ENCODE measurements at places on chromosomes 4 and X.
A peak's percentile ranks its signal among the peaks of the same experiment; 100 is the strongest.

GRCh38 chr4:14562901-14563300, 439.4 kb upstream of the CPEB2 start:
- DNase-seq, result no peak

DNA sequence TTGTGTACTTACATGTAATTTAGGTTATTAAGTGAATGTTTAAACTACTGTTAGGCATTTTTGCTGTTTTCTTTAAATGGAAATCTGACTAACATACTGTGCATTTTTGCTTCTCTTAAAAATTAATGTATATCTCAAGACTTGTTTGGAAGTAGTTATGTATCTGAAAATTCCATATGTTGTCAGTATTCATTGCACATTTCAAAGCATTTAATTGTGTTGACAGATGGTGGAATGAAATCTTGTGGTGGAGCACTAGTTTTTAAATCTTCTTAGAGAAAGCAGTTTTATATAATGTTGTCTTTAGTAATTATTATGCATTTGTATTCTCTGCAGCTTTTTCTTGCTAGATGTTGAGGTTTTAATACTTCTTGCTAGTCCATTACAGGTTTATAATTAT, 71.5 kb upstream of the MSANTD1 start:
- DNase-seq, result no peak

DNA sequence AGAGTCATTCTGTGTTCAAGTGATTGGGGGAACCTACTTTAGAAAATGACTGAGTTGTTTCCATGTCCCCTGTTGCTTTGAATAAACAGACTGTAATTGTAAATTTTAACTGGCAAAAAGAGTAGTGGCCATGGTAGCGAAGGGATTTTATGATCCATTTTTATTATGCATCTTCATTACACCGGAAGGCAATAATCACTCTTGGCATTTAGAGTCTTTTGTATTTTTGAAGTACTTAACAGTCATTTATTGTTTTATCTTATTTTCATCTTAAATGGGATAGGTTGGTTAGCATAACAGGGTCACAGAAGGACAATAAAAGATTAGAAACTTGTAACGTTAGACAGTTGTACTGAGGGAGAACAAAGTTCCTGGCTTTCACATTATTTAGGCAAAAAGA, 11.0 kb upstream of the OTC start:
- no peak for DNase-seq

GRCh38 chr4:149296503-149296902, 519.1 kb downstream of the IQCM start:
- DNase-seq, result no peak

DNA sequence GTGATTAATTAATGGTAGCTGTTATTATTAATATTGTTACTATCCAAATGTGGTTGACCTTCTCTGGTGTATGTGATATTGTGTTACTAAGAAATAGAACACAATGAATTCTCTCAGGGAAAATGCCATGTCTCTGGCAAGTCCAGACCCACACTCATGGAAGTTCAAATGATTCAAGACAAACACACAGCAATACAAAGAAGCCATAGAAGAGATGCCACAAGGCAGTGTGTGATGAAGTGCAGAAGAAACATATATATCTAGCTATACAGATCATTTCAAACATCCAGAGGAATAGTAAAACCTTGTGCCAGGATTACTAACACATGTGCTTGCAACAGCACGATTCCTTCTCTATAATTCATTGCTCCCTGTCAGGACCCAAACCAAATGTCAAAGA, 93.1 kb upstream of the SOD3 start:
- no peak for DNase-seq

DNA sequence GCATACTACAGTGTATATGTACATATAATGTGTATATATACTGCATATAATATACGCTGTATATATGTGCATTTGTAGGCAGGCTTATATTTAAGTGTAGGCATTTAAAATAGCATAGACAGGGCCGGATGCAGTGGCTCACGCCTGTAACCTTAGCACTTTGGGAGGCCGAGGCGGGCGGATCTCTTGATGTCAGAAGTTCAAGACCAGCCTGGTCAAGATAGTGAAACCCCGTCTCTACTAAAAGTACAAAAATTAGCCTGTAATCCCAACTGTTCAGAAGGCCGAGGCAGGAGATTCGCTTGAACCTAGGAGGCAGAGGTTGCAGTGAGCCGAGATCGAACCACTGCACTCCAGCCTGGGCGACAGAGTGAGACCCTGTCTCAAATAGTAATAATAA, 78.4 kb downstream of the JAKMIP1 start:
- DNase-seq, result no peak

DNA sequence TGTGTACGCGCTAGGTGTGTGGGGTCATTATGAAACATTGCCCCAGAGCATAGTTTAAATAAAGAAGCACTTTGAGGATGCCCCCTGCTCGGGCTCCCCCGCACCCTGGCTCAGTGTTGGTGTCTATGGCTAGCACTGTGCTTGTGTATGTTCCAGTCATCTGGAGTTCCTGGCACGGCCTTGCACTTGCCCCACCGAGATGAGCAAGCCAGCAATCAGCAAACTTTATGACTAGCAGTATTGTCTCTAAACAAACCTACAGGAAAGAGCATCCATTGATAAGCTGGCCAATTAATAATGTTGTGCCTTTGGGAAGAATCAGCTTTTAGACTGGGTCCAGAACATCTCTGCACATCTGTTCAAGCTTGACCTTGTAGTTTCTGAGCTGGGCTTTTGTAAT, 707 bp upstream of the SHROOM4 start:
- no peak for DNase-seq

DNA sequence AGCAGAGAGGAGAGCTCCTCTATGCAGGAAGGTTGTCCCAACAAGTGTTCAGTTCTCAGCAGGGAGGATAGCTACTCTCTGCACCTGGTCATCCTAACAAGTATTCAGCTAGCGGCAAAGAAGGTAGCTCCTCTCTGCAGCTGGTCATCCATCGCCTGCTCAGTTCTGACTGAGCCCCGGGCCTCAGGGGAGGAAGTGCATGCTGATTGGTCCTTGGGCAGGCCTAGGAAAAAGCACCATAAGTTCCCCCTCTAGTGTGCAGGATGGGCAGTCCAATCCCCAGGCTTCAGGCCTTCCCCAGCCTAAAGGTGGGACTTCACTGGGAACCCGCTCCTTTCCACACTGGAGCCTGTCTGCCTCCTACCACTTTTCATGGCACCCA, 4.4 kb upstream of the FBXW7 start:
- DNase-seq, result no peak

- no peak for DNase-seq
Measured at GRCh38 chr4:124304941-124305340, 407.6 kb downstream of the ANKRD50 start.

DNA sequence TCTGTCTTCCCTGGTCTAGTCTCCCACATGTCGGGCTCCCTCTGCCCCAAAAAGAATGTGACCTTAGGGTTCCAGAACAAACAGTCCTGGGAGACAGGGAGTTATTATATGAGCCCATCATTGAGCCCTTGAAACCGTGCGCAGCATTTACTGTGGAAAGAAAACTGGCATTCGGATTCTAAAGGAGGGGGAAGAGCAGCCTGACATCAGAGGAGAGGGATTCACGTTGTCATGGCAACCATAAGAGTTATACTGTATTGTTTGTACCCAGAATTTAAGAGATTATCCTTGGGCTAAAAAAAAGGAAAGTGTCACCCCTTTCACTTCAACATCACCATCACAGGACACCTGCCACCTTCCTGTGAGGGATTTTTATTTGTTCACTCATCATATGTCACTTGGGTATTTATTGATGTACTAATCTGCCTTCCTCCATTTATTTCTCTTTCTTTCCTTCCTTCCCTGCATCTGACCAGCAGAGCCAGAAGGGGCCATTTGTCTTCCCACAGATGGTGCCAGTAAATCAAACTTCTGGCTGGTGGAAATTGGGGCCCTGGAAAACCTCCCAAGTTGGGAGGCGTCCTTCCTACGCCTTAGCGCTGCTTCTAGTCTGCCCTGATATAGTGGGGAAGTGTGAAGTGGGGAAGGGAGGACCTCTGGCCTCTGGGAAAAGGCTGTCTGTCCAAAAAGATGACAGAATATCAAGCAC, 64.9 kb upstream of the FRMPD3 start:
- DNase-seq, result no peak

GRCh38 chr4:10072420-10073017, 44.1 kb downstream of the WDR1 start:
- no peak for DNase-seq

DNA sequence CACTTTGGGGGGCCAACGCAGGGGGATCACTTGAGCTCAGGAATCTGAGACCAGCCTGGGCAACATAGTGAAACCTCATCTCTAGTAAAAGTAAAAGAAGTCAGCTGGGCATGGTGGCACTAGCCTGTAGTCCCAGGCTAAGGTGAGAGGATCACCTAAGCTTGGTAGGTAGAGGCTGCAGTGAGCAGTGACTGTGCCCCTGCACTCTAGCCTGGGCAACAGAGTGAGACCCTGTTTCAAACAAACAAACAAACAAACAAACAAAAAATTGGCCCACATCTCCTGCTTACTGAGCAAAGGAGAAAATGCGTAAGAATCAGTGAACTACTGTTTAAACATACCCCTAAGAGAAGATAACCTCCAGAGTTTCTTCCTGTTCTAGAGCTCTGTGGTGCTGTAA, 85.3 kb downstream of the FRYL start:
- no peak for DNase-seq

DNA sequence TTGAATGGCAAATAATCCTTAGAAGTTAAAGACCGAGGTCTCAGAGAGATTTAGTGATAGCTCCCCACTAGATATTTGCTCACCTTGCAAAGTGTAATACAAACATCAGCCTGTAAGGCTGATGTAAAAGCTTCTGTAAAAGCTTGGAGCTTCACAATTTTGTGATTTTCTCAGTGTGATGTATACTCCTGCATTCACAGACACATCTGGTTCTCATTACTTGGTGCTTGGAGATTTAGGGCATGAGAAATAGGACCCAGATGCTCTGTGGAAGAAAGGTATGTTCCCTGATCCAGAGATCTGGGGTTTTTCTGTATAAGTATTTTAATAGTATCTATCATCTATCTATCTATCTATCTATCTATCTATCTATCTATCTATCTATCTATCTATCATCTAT, 1664.3 kb downstream of the C4orf33 start:
- no peak for DNase-seq

DNA sequence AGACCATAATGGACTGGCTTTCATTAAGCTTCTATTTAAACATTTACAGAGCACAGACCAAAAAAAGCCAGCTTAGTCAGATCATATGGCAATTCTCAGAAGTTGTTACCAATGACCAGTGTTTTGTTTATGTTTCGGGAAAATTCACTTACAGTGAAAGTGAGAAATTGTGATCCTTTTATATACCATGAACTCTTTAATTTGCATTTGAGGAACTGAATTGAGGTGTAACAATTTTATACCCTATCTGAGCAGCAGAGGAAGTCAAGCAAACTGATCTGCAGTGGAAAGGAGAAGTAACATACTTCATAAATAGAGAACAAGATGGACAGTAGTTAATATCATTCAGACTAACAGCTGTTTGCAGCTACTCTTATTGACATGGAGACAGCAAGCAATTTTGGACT, 97.1 kb downstream of the TMA16 start:
- DNase-seq, result peak; percentile 86

GRCh38 chrX:136159611-136160025, 12.3 kb downstream of the FHL1 start:
- DNase-seq, result peak; percentile 72

- DNase-seq, result no peak
Measured at GRCh38 chrX:19639813-19640462, 124.6 kb upstream of the MAP3K15 start.

GRCh38 chr4:16884673-16885460, 13.6 kb downstream of the LDB2 start:
- no peak for DNase-seq

DNA sequence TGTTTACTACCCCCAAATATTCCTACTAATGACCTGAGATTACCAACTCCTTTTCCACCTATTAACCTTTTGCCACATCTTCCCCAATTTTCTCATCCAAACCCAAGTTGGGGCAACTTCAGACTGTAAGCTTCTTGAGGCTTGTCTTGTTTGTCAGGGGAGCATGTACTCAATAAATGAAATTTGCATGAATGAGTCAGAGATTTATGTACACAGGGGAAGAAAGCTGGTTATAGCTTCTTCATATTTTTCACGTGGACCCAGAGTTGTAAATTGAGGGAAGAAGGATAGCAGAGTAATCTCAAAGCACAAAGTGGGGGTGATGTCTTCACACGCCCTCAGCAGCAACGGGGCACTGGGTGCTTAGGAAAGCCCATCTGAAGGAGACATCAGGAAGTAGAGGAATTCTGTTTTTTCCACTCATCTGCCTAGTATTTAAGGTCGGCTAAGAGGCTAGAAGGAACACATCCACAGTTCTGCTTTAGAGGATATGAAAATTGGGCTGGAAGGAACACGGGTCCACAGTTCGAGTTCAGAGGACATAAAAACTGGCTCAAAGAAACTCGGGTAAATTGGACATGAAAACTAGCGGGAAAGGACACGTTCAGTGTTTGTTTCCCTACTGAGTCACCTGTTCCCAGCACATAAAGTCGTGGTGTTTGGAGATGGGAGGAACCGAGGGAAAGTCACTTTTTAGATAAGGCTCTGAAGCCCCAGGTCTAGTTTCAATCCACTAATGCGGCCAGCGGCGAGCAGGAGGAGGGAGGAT, 696 bp upstream of the CA5B start:
- no peak for DNase-seq

DNA sequence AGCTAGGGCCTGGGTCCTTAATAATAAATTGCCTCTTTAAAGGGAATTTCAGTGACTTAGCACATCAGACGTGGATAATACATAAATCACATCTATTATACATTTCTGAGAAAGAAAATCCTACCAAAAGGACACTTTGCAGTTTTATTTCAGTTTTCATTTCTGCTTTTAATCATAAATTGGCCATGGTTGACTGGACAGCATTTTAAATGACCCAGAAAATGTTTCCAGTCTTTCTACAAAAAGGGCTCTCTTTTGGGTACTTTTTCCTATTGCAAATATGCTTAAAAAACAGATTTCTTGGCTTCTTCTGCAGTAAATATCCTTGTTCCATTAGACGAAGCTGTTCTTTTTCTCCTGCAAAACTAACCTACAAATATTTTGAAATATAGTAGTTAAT, 41.4 kb upstream of the LPAR4 start:
- DNase-seq, result no peak

GRCh38 chrX:26783512-26784225, 567.7 kb downstream of the MAGEB5 start:
- peak; percentile 71 for DNase-seq

- no peak for DNase-seq
Measured at GRCh38 chr4:1058198-1058996, 47.0 kb downstream of the FGFRL1 start.

- DNase-seq, result no peak
Measured at GRCh38 chr4:109738104-109738872, 8.4 kb upstream of the PLA2G12A start.
